ENCODE measurements at places on chromosomes 1 and 21.

DNA sequence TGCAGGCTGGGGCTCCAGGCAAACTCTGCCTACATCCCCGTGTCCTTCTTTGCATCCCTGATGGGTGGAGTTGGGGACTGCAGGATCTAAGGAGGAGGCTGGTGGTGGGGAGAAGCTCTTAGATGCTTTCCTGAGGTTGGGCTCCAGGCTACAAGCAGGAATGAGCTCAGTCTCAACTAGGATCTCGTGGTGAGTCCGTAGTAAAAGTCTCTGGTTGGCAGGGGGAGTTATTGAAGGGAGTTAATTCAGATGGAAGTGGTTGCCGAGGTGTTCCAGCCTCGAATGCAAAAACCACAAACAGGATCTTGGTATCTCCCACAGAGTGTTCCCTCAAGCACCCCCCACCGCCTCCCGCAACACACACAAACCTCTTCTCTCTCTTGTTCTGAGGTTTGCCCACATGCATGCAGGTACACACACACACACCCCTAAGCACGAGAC is 35.0 kb downstream of the TMCC2 start:
- no peak for DNase-seq

GRCh38 chr1:171139890-171140289 is 45.2 kb upstream of the FMO2 start:
- no peak for DNase-seq

GRCh38 chr1:178574345-178574744 is 61.4 kb downstream of the TEX35 start:
- DNase-seq: no peak

GRCh38 chr21:31686272-31686915 is 26.9 kb downstream of the SOD1 start:
- DNase-seq: no peak

DNA sequence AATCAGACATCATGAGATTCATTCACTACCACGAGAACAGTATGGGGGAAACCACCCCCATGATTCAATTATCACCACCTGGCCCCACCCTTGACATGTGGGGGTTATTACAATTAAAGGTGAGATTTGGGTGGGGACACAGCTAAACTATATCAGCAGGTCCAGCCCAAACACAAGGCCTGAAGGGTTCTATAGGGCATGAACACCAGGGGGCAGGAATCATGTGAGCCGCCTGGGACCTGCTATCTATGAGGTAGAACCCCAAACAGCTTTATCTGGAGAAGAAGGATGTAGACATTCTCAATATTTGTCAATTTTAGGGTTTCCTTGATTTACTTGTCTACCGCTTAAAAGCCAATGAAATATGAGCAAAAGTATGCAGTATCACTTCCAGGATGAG is 294.9 kb upstream of the DEPDC1 start:
- no peak for DNase-seq

- no peak for DNase-seq
These were observed 78.5 kb downstream of the GALNT2 start for GRCh38 chr1:230145505-230145899.

DNA sequence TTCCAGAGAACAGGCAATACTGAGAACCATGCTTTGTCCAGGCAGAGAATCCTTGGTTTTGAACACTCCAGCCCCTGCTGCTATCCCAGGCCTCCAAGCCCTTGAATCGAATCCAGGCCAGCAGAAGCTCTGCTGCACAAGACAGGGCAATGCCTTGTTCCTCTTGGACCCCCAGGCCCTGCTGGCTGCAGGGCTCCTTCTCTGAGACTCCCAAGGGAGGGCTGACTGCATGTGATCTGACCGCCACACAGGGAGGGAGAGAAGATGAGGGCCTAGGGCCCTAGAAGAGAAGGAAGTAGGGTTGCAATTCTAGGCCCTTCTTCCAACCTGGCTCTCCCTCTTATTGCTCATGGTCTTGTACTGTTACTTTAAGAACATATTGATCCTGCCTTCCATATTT is 160.6 kb upstream of the EDN2 start:
- no peak for DNase-seq

- no peak for DNase-seq
These were observed 1.6 kb downstream of the PCAT6 start for GRCh38 chr1:202812176-202813026.

DNA sequence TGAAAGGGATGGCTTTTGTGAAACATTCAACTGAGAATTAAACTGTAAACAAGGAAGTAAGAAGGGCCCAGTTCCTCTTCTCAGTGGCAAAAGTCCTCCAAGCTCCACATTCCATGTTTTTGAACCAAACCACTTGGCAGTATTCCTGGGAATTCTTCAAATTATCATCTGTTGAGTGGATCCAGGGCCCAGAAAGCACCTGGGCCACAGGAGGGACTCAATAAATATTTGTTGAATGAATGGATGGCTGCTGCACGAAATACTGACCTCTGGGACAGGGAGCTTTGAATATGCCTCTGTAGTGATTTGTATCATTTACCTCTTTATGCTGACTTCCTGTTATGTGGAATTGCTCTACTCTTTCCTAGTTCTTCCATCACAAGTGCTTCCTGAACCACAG is 4.7 kb downstream of the SLC35F3 start:
- DNase-seq: no peak

- DNase-seq: no peak
These were observed 69.9 kb upstream of the IGSF21 start for GRCh38 chr1:18037651-18038050.

GRCh38 chr1:16903054-16903453 is 7.3 kb downstream of the RNU1-2 start:
- no peak for DNase-seq

- DNase-seq: no peak
These were observed 31.3 kb downstream of the NEK7 start for GRCh38 chr1:198187973-198188588.

DNA sequence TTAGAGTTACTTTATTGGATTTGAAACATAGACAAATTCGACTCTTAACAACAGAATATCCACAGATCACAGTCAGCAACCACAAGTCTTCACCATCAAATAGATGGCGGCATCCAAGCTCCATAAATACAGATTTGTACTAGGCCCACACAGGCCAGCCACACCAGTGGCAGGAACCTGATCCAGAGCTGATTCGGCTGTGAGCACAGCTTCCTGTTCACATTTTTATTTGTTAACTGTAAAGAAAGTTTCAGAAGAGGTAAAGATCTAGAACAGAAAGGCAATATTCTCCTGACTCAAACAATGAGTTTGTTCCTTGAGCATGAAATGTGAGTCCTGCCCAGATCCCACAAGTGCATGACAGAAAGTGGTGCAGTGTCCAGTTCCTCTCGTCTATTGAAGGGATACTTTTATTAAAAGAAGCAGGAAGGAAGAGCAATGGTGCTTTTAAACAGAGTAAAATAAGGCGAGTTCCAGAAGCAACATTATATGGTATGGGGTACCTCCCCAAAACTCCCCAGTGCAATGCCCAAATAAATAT is 205.8 kb downstream of the SLC45A1 start:
- no peak for DNase-seq

DNA sequence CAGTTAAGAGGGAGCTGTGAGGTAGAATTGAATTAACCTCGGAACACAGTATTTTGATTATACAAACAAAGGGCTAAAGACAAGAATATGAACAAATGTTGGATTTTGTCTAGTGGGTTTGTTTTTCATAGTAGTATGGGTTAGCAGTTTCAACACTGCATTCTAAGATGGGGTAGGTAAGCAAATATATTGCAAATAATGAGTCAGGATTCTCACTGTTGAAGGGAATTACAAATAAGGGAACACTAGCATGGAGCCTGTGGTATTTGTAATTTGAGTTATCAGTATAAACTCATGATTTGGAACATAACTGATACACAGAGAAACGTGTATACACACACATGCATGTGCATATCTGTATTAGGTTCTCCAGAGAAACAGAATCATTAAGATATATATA is 44.5 kb downstream of the CD55 start:
- DNase-seq: no peak

- no peak for DNase-seq
These were observed 17.2 kb downstream of the KCNJ15 start for GRCh38 chr21:38273745-38274542.

DNA sequence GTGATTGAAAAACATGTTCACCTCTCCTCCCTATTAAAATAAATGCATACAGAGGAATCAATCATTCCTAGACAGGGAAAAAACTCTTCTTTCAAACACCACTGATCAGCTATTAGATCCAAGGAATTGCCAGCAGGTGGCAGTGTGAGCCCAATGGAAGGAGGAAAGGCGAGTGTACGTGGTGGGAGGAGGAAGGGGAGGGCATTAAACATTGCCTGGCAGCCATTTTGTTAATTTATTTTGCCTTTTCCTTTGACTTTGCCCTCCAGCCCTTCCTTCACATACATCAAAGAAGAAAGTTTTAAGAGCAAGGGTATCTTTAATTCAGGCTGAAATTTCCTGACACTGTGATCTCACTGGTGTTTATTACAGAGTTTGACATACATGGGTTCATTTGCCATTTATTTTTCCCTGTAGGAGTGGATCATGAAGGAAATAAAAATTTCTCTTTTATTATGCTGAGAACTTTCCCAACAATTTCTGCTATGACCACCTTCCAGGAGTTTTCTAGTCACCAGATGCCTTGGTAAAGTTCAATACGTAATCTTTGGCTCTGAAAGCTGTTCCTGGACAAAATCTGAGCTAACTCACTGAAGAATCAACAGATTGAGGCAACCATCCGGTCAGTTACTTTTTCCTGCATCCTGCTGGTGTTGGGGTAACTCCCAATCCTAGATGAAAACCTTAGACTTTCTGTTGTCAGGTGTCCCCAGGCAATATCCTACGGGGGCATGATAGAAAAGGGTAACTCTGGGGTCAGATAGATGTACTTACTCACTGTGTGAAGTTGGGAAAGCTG is 1.9 kb upstream of the GNAI3 start:
- peak; percentile 80 for DNase-seq
